ENCODE measurements at places on chromosomes 12 and 14.

DNA sequence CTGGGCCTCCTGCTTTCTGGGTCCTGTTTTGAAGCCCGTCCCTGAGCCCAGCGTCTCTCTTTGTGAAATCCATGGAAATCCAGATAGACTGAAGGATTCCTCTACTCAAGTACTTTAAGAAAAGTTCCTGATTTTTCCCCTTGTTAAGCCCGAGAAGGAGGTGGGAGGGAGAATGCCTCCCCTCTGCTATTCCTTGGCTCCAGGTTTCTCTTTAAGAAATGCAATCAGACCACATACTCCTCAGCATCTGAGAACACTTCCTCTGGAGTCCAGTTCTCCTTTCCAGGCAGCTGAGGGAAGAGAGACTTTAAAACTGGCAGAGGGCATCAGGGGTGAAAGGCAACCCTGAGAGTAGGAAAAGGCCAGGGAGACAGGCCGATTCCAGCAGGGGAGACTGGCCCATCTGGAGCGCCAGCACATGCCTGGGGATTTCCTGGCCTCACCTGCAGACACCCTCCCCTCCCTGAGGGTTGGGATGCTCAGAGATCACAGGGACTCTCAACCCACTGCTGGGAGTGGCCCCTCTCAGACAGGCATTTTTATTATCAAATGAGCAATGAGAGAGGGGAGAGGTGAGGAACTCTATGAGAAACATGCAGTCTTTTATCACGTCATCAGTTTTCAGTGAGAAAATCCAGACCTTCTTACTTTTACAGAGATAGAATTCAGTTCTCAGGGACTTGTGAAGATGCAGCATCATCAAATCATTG, 2.0 kb upstream of the EMP1 start:
- DNase-seq: no peak

- DNase-seq: no peak
Observed at GRCh38 chr12:61687407-61687806, 572.8 kb upstream of the USP15 start.

- no peak for DNase-seq
Observed at GRCh38 chr14:102052522-102052921, 34.3 kb downstream of the HSP90AA1 start.

- no peak for DNase-seq
Observed at GRCh38 chr14:21807975-21808374, 134.4 kb upstream of the OR4E1 start.

DNA sequence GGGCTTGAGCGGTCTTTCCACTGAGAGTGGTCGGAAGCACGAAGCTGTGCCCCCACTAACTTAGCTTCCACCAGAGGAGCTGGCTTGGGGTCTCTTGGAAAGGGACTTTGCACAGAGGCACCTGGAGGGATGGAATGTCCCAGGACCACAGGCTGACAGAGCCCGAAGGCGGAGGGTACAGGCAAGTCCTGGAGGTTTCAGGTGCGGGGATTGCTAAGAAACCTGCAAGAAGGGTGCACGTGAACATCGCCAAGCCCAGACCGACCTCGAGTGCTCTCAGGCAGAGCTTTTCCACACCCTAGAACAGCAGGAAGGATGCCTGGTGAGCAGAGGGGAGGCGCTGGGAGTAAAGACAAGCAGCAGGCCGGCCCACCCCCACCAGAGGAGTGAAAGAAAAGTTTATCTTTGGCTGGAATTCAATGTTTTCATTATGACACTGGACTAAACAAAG, 61.6 kb downstream of the SERPINA3 start:
- no peak for DNase-seq

Measured in hindlimb muscle (tissue), 1 donor.